Islet precursor cell (in vitro differentiated cells): ENCODE measurements at places on chromosomes 7 and 10.

GRCh38 chr10:58508316-58508715 is 4.4 kb upstream of the BICC1 start:
- DNase-seq, result no peak

GRCh38 chr10:116511365-116511764 is 34.4 kb upstream of the PNLIP start:
- no peak for DNase-seq

GRCh38 chr7:527723-528122 is 8.1 kb upstream of the PDGFA start:
- no peak for DNase-seq

- no peak for DNase-seq
Observed at GRCh38 chr10:60570272-60570865, 180.7 kb upstream of the ANK3 start.

DNA sequence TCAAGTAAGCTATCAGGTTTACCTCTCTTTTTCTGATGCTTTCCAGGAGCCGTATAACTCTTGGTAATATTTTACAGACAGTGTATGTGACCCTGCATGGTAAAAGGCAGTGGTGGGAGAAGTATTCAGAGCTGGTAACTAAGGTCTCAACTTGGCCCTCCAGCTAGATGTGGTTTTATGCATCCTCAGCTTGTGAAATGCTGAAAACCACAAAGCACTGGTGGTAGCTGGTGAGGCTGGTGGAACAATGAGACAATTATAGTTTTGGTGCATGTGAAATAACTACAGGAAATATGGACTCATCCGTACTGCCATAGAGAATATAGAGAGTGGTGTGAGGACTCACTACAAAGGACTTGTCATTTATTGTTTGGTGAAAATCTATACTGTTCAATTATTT is 383.0 kb upstream of the PCDH15 start:
- DNase-seq, result peak; percentile 63

- DNase-seq, result no peak
Observed at GRCh38 chr10:97858001-97858439, 8.4 kb downstream of the GOLGA7B start.

DNA sequence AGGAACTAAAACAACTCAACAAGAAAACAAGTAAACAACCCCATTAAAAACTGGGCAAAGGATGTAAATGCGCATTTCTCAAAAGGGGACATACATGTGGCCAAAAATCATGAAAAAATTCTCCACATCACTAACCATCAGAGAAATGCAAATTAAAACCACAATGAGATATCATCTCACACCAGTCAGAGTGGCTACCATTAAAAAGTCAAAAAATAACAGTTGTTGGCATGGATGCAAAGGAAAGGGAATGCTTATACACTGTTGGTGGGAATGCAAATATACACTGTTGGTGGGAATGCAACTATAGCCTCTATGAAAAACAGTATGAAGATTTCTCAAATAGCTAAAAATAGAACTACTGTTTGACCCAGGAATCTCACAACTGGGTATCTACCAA is 60.0 kb upstream of the LANCL2 start:
- DNase-seq, result no peak

- no peak for DNase-seq
Observed at GRCh38 chr7:86932038-86932512, 127.4 kb downstream of the ELAPOR2 start.

GRCh38 chr10:102262744-102263370 is 17.5 kb downstream of the GBF1 start:
- DNase-seq, result no peak

DNA sequence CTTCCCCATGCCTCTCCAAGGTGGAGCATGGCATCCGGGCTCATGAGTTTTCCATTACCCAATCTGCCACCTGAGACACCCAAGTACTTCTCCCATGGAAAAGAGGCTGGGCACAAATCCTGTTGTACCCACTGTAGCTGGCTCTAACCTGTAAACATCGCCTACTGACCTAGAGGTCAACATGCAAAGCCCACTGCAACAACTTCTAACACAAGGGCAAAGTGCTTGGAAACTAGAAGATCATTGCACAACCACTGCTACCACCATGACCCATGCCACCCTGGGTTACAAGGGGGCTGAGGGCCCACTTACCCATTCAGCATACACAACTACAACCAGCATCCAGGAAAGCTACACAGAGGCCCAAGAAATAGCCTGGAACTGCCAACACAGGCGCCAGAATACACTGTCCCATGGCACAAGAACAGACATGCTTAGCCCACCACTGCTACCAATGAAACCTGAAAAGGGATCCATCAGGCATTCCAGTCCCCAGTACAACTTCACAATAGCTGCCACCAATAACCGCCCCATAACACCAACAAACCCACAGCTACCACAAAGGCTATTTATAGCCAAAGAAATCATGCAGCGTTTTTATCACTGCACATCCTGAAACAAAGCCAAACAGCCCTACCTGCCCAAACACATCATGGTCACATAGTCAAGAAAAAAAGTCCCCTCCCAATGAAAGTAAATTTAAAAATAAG is 63.4 kb downstream of the RNF32 start:
- no peak for DNase-seq
